H1 (cell line): ENCODE measurements at places on chromosomes 2 and 18. TPM values are rescaled to one million over a fixed set of nuclear protein-coding genes. Genes with fewer than 3 reads are reported as not detected.

DNA sequence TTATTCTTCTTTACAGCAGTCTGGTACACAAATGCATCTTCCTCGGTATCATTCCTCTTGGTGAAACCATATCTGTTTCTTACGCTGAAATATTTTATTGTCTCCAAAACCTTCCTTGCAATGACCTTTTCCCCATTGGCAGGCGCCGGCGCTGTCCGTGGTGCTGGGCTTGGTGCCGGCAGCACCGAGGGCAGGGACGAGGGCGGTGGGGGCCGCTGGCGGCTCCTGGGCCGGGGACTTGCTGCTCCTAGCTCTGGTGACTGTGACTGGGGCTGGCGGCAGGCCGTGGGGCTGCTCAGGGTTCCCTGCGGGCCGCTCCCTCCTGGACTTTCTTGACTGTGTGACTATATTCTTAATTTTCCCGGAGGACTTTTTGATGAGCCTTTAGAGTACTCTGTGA is 72.5 kb downstream of the GPR39 start:
- peak; percentile 86 for DNase-seq

PRSS56 gene
- not detected in 2 replicates for total RNA-seq

EPB41L3 gene
- 12.8 and 16.1 TPM in 2 replicates for total RNA-seq

RSAD2 gene
- not detected in 2 replicates for total RNA-seq

GRCh38 chr2:164954954-164955701 is at the start of gene SLC38A11:
TSS of gene SLC38A11 (minus strand) at chr2:164955525. CDS start at chr2:164955247, 278 bp downstream.
- DNase-seq, result peak; percentile 53

DNA sequence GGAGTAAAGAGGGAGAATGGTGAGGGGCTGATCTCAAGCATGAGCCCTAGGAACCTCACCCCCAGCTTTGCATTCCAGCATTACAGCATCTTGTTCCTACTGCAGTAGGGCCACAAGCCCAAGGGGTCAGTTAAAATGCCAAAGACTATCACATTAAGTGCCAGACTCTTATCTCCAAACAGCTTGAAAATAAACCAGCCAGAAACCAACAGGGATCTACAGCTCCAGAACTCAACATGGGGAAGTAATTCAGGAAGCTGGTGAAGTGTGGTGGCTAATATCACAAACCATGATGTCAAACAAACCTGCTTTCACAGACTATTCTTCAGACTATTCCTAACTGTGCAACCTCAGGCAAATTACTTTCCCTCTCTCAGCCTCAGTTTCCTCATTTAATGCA is 278.3 kb downstream of the TNS1 start:
- DNase-seq, result no peak
